HFF-Myc (cell line): ENCODE measurements at places on chromosomes 5 and 9.

GRCh38 chr9:127905788-127906191, 6.4 kb upstream of the ST6GALNAC6 start:
- no peak for DNase-seq

DNA sequence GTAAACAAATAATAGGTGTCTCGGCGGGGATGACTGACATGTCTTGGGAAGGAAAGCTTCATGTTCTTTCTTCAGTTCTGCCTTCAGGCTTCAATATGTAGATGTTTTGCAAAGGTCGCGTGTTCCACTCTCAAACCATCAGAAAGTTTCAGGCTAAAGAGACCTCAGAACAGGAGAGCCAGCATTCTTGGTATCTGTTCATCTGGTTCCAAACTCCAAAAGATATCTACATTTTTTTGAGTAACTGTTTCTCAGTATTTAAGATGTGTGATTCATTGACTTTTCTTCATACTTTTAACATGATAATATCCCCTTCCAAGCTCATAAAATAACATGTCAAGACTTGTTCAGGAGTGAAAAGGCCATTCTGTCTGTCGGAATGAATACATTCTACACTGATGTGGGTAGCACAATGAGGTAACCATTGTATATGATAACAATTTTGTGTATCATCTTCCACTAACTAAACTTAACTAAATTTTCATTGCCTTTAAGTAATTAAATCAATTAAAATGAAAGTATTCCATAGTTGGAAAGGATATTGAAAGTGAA, 183.6 kb downstream of the CFAP90 start:
- DNase-seq: no peak

GRCh38 chr5:40754381-40755092, 1.2 kb downstream of the TTC33 start:
- no peak for DNase-seq

- DNase-seq: no peak
Measured at GRCh38 chr5:173745123-173745522, 128.7 kb upstream of the BOD1 start.

- no peak for DNase-seq
Measured at GRCh38 chr5:105807290-105807689, 1863.4 kb downstream of the EFNA5 start.
